ENCODE measurements at places on chromosomes 5 and 9.

DNA sequence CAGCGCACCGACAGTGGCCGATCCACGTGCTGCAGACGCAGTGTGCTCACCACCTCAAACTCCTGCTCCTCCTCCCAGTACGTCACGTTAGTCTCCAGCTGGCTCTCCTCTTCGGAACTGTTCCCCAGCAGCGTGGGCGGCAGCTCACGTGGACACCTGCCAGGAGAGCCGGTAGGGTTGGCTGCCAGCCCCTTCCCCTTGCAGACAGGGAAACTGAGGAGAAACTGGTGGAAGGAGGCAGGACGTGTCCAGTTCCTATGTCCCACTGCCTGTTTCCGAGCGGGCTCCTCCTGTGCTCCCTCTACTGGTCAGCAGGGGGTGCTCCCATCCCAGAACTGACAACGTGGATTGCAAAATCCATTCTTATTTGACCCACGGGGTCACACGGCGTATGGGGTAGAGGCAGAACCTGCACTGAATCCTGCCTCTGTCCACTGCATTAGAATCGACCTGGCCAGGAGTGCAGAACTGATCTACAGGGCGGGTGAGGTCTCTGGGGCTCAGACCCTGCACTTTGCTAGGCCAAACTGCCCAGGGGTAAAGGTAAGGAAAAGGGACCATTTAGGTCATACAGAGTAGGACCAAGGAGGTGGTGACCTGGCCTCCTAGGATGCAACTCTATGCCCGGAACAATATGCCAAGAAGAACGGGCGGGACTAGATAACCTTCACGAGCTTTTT lies 25.7 kb downstream of the PDGFRB start:
- no peak for DNase-seq

- no peak for DNase-seq
These were observed 2.0 kb downstream of the GLIS3 start for GRCh38 chr9:4297786-4298254.

GRCh38 chr5:170629566-170630175 lies 125.9 kb downstream of the KCNIP1 start:
- DNase-seq = no peak

DNA sequence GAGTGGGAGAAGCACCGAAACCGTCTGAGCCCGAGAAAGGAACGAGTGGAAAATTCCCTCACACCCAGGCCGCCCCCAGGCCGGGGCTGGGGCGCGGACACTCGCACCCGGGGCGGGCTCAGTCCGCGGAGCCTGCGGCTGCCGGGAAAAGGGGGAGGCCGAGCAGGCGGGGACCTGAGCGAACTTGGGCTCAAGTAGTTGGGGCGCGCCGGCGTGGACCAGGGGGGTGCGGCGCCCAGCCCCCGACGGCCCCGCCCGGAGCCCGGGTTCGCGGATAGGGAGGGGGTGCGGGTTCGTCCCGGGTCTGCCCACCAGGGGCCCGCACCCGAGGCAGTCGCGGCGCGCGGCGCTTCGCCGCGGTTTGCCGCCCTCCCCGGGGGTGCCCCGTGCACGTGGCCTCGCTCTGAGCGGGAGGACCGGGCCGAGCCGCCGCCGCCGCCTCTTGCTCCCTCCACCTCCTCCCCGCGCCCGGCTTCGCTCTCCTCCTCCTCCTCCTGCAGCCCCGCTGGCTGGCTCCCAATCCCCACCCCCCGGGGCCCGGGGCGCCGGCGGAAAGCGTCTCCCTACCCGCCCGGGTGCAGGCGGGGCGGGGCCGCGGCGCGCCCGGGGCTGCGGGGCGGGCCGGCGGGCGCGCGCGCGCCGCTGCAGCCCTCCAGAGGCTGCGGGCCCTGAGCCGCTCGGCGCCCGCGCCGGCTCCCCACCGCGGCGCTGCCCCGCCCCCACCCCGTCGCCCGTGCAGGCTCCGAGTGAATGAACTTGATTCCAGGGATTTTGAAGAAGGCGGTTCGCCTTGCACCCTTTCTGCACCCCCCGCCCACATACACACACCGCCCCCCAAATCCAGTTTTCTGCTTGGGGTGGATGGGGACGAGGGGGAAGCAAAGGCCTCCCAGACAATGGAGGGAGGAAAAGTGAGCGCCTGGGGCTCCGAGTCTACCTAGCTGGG lies 1.3 kb upstream of the NFIB start:
- DNase-seq = peak; percentile 84

GRCh38 chr9:79977510-79978197 lies 405.9 kb downstream of the TLE4 start:
- DNase-seq = no peak

GRCh38 chr5:61304590-61305381 lies 27.3 kb upstream of the ZSWIM6 start:
- DNase-seq = no peak

DNA sequence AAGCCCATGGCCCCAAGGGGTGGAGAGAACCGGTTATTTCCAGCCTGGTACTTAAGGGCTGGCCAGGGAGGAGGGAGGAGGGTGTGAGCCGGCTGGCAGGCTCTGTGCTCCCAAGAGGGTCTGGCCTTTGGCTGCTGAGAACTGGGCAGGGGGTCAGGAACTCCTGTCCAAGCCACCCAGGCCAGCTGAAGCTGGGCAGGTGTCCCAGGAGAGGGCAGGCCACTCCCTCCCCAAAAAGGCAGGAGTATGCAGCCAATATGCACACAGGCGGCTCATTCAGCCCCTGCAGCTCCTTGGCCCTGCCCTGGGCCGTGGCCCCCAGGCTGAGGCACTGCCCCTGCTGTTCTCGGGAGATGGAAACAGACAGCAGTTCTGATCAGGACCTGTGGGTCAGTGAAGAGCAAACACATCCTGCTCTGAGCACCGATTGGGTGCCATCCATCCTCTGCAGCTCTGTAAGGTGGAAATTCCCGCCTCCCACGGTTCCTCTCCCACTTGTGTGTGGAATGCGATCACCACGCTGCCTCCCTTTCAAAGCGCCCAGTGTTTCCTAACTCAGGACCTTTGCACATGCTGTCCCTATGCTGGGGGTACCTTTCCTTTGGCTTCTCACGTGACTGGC lies 17.1 kb upstream of the KIF12 start:
- peak; percentile 37 for DNase-seq
